ENCODE measurements at places on chromosomes 16 and 17. TPM values are rescaled to one million over a fixed set of nuclear protein-coding genes. Genes with fewer than 3 reads are reported as not detected.

Gene CA4
- 0.96 TPM for total RNA-seq

Gene FNDC8
- total RNA-seq = 4.6 TPM

DNA sequence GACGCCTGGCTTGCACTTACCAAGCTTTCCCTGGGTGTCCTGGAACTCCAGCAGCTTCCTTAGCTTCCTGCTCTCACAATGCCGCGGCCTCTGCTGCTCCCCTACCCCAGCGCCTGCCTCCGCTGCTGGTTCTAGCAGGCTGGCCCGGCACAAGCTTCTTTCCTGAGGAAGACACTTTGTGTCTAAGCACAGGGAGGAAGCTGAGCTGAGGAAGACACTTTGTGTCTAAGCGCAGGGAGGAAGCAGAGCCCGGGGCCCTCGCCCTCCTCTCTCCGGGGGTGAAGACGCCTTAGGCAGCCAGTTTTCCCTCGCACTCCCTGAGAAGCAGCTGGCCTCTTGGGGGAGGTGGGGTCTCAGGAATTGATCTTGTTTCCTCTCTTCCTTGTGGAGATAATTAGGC is 64.9 kb downstream of the PLD6 start:
- no peak overlapping the region for H3K4me3 ChIP-seq
- peaks cover 31% of the 10 kb centered on the region for H3K36me3 ChIP-seq
- DNase-seq = no peak
- no peak overlapping the region for H3K27ac ChIP-seq
- no peaks in the 10 kb centered on the region for H3K27me3 ChIP-seq

- H3K4me1 ChIP-seq = no peaks in the 10 kb centered on the region
- peaks cover 2% of the 10 kb centered on the region for H3K27me3 ChIP-seq
- no peak overlapping the region for H3K4me3 ChIP-seq
- no peak overlapping the region for H3K27ac ChIP-seq
- no peak for DNase-seq
- no peaks in the 10 kb centered on the region for H3K36me3 ChIP-seq
Observed at GRCh38 chr16:23316232-23316631, 14.1 kb downstream of the SCNN1B start.

GRCh38 chr17:78966123-78966813 is 13.5 kb downstream of the LGALS3BP start:
- no peak for DNase-seq
- H3K4me3 ChIP-seq = no peak overlapping the region
- no peaks in the 10 kb centered on the region for H3K27me3 ChIP-seq

GRCh38 chr16:76780556-76780955 is 410.4 kb upstream of the MON1B start:
- H3K36me3 ChIP-seq = no peaks in the 10 kb centered on the region
- H3K4me3 ChIP-seq = no peak overlapping the region
- H3K27me3 ChIP-seq = no peaks in the 10 kb centered on the region
- DNase-seq = peak; percentile 25
- H3K4me1 ChIP-seq = no peaks in the 10 kb centered on the region

DNA sequence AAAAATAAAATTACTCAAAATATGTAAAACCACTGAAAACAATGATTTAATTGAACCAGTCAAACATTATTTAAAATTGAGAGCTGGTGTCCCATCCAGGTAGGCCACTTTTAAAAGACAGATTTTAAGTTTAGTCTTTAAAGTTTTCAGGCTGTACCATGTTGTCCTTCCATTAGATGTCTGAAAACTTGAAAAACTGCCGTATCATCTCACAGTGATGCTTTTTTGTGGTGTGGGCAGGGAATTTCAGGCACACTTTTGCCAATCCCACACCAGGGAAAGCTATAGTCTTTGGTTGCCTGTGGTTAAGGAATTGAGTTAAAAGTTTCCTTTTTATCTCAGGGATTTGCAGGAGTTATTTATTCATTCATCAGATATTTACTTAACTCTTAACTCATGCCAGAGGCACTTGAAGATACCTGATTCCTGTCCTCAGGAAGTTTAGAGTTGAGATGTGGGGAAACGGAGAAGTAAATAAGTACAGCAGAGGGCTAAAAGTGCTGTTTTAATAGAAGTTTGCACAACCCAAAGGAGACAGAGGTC is 3.2 kb downstream of the SNTB2 start:
- no peaks in the 10 kb centered on the region for H3K36me3 ChIP-seq
- no peak overlapping the region for H3K4me3 ChIP-seq
- H3K4me1 ChIP-seq = peaks cover 13% of the 10 kb centered on the region
- DNase-seq = no peak
- H3K27me3 ChIP-seq = no peaks in the 10 kb centered on the region

- no peaks in the 10 kb centered on the region for H3K36me3 ChIP-seq
- peak; percentile 51 for DNase-seq
- H3K27ac ChIP-seq = no peak overlapping the region
- no peaks in the 10 kb centered on the region for H3K27me3 ChIP-seq
Observed at GRCh38 chr16:57422026-57422944, 17.7 kb downstream of the CCL17 start.

GRCh38 chr17:72487731-72488494 is 367.1 kb downstream of the SOX9 start:
- no peak overlapping the region for H3K4me3 ChIP-seq
- DNase-seq = no peak
- no peaks in the 10 kb centered on the region for H3K4me1 ChIP-seq
- H3K27ac ChIP-seq = no peak overlapping the region

DNA sequence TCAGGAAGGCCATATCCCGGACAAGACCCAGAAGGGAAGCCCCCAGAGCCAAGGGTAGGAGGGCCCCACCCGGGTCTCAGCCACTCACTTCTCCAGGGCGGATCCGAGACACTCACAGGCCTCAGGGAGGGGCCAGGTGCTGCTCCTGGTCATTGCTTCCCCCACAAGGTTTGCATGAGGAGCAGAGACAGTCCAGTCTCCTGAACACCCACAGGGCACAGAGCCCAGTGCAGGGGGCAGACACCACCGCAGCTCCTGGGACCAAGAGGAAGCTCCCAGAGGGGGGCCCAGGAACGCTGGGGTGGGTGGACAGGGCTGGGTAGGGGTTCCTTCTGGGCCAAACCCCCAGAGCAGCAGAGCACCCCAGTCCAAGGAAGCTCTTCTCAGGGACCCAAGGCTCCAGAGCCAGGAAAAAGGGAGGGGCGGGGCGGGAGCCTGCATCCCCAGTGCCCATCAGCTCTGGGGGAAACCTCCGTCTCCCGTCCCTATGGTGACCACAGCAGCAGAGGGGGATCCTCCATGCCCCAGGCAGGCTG is 709 bp upstream of the MRPL28 start:
- no peak for DNase-seq
- H3K27ac ChIP-seq = peak overlapping the region; percentile 63
- peaks cover 6% of the 10 kb centered on the region for H3K36me3 ChIP-seq
- no peaks in the 10 kb centered on the region for H3K27me3 ChIP-seq
- peak overlapping the region; percentile 49 for H3K4me3 ChIP-seq

DNA sequence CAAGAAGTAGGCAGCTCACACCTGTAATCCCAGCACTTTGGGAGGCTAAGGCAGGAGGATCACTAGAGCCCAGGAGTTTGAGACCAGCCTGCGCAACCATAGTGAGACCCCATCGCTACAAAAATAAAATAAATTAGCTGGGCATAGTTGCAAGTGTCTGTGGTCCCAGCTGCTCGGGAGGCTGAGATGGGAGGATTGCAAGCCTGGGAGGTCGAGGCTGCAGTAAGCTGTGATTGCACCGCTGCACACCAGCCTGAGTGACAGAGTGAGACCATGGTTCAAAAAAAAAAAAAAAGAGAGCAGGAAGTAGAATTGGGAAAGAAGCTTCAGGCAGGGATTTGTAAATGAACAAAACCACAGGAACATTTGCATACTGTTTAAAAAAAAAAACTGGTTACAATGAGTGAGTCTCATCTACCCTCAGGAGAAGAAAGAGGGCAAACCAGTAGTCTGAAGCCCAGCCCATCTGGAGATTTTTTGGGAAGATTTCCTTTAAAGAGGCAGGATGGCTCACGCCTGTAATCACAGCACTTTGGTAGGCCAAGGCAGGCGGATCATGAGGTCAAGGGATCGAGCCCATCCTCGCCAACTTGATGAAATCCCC is 7.9 kb downstream of the MPV17L start:
- no peak overlapping the region for H3K4me3 ChIP-seq
- H3K27ac ChIP-seq = no peak overlapping the region
- DNase-seq = no peak
- no peaks in the 10 kb centered on the region for H3K36me3 ChIP-seq
- H3K27me3 ChIP-seq = no peaks in the 10 kb centered on the region

GRCh38 chr17:46984892-46985291 is 5.8 kb upstream of the RPRML start:
- DNase-seq = no peak
- H3K4me3 ChIP-seq = no peak overlapping the region
- no peak overlapping the region for H3K27ac ChIP-seq
- H3K4me1 ChIP-seq = no peaks in the 10 kb centered on the region

DNA sequence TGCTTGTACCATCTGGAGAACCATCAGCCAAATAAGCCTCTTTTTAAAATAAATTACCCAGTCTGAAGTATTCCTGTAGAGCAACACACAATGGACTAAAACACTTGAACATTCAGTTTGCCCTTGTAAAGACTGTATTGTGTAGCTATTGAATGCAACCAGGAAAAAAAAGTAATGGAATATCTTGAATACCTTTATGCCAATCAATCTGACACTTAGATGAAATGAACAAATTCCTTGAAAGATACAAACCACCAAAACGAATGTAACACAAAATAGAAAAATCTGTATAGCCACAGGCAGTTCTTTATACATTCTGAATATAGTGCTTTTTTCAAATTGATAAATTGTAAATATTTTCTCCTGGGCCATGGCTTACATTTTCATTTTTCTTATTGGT is 63.3 kb upstream of the KCNJ16 start:
- H3K36me3 ChIP-seq = no peaks in the 10 kb centered on the region
- no peaks in the 10 kb centered on the region for H3K4me1 ChIP-seq
- H3K27ac ChIP-seq = no peak overlapping the region
- no peak overlapping the region for H3K4me3 ChIP-seq
- no peaks in the 10 kb centered on the region for H3K27me3 ChIP-seq

- H3K4me3 ChIP-seq = no peak overlapping the region
- H3K4me1 ChIP-seq = no peaks in the 10 kb centered on the region
- no peak overlapping the region for H3K27ac ChIP-seq
- no peaks in the 10 kb centered on the region for H3K27me3 ChIP-seq
- H3K36me3 ChIP-seq = no peaks in the 10 kb centered on the region
Observed at GRCh38 chr16:22671301-22672076, 142.5 kb upstream of the HS3ST2 start.

DNA sequence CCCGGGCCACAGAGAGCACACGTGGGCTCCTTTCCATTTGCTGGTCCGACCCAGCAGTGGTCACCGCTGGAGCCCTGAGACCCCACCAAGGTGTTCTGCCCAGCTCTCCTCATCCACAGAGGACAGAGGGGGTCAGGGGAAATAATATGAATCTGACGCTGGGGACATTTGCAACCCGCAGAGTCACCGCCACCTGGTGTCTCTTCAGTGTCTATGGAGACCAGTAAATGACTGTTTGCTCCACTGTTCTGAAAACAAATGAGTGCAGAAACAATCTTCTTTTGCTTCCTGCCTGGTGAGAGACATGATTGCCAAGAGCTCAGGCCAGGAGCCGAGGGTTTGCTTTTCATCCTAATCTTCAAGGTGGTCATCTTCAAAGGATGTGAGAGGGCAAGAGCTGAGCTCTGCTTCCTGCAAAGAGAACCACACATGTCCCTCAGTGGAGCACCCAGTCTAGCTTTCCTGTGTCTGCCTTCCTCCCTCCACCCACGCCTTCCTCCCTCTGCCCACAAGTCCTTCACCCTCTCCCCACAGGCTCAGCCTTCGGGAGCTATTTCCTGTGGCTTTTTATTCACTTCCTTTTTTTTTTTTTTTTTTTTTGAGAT is 14.7 kb upstream of the KLHDC4 start:
- H3K27ac ChIP-seq = no peak overlapping the region
- H3K36me3 ChIP-seq = no peaks in the 10 kb centered on the region
- no peak for DNase-seq
- no peaks in the 10 kb centered on the region for H3K4me1 ChIP-seq

GRCh38 chr17:74295625-74296547 is 21.9 kb downstream of the DNAI2 start:
- no peak overlapping the region for H3K4me3 ChIP-seq
- DNase-seq = no peak
- H3K27ac ChIP-seq = no peak overlapping the region
- H3K4me1 ChIP-seq = no peaks in the 10 kb centered on the region

DNA sequence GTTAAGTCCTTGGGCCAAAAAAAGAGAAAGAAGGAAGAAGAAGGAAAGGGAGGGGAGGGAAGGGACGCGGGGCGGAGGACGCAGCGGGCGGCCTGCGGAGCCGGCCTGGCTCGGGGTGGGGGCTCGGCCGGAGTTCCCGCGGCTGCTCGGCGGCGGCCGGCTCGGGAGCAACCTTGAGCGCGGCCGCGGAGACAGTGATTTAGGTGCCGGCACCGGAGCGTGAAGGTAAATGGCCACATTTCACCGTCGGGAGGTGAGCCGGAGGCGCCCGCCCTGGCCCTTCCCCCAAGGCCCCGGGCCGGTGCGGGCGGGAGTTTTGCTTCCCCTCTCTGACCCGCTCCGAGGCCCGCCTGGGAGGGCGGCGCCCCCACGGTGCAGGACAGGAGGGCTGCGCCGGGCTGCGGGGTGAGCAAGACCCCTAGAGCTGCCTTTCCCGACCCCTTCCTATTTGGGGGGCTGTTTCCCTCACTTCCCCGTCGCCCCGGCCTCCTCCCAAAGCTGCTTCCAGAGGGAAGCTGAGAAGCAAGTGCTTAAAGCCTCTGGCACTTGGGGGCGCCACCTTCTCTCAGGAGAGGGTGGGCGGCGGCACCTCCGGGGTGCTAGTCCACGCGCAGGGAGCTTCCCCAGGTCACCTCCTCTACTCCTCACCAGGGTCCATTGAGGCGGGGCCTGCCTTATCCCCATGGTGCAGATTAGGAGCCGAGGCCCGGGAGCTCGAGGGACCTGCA is 56.5 kb downstream of the MRM1 start:
- H3K4me3 ChIP-seq = peak overlapping the region; percentile 29
- peaks cover 5% of the 10 kb centered on the region for H3K27me3 ChIP-seq
- DNase-seq = no peak
- no peak overlapping the region for H3K27ac ChIP-seq

DNA sequence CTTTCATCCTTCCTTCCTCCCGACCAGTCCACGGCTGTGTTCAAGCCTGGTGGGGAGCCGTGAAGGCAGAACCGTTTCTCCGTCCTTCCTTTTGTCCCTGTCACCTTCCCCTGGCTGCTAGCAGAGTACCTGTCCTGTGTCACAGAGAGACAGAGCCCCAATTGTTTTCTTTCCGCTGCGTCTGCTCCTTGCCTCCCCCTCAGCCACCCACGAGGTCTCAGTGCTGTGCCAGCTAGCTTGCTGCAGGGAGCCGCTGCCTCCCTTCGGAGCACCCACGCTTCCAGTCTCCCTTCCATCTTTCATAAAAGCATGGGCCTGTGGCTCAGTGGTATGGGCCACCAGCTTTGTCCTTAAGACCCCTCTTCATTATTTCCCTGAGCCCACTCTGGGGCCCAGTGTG is 62.2 kb downstream of the MPRIP start:
- H3K27ac ChIP-seq = no peak overlapping the region
- H3K4me3 ChIP-seq = no peak overlapping the region
- H3K36me3 ChIP-seq = no peaks in the 10 kb centered on the region
- H3K4me1 ChIP-seq = peaks cover 18% of the 10 kb centered on the region
- no peak for DNase-seq
- no peaks in the 10 kb centered on the region for H3K27me3 ChIP-seq

- H3K36me3 ChIP-seq = no peaks in the 10 kb centered on the region
- H3K4me1 ChIP-seq = no peaks in the 10 kb centered on the region
- DNase-seq = peak; percentile 48
- H3K4me3 ChIP-seq = no peak overlapping the region
Observed at GRCh38 chr16:85275533-85276249, 163.4 kb upstream of the CIBAR2 start.

GRCh38 chr16:49051576-49051975 is 230.1 kb downstream of the CBLN1 start:
- H3K36me3 ChIP-seq = no peaks in the 10 kb centered on the region
- no peak for DNase-seq
- H3K4me1 ChIP-seq = no peaks in the 10 kb centered on the region
- H3K4me3 ChIP-seq = no peak overlapping the region
- H3K27ac ChIP-seq = no peak overlapping the region
